ENCODE measurements at places on chromosomes 16 and 17.

- no peak for DNase-seq
These were observed 3.2 kb downstream of the HS3ST3A1 start for GRCh38 chr17:13598353-13599167.

DNA sequence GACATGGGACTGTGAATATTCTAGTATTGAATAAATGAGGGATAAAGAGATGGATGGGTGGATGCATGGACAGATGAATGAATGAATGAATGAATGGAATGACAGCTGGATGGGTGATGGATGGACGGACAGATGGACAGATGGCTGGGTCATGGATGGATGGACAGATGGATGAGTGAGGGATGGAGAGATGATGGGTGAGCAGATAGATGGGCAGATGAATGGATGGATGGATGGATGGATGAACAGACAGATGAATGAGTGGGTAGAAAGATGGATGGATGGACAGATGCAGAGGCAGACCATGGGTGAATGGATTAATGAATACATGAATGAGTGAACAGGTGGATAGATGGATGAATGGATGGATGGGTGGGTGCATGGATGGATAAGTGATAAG, 96.7 kb downstream of the MYH11 start:
- DNase-seq = no peak

GRCh38 chr16:51048544-51048943, 102.5 kb downstream of the SALL1 start:
- DNase-seq = no peak

DNA sequence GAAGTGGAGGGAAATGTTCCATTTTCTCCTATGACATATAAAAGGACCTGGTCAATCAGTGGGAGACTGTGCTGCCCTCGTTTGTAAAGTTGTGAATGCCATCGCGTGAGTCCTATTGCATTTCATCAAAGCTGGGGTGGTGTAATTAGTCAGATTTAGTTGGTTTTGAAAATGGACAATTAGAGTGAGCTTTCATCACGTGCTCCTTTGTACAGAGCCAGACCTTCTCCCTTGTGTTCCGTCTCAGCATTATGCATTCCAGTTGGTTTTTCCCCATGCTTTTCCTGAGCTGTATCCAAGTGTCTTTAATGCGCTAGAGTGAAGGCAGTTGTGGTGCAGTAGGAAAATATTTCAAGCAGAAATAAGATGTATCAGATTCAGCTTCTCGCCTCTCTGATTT, 10.4 kb downstream of the SEC14L1 start:
- DNase-seq = no peak

DNA sequence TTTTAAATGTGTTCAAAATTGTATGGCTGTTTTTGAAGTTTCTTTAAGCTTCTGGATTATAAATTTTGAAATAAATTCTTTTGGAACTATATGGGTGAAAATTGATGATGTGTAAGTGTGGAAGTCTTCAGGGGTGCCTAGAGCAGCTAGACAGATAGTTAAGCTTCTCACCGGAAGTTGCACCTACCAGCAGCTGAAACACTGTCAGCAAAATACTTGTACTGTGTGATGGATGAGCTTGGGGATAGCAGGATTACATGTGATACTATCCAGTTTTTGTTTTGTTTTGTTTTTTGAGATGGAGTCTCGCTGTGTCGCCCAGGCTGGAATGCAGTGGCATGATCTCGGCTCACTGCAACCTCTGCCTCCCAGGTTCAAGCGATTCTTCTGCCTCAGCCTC, 19.7 kb downstream of the RBL2 start:
- no peak for DNase-seq

GRCh38 chr17:36683387-36683786, 82.0 kb downstream of the MRM1 start:
- no peak for DNase-seq

GRCh38 chr17:27244011-27244410, 49.9 kb upstream of the WSB1 start:
- DNase-seq = no peak

DNA sequence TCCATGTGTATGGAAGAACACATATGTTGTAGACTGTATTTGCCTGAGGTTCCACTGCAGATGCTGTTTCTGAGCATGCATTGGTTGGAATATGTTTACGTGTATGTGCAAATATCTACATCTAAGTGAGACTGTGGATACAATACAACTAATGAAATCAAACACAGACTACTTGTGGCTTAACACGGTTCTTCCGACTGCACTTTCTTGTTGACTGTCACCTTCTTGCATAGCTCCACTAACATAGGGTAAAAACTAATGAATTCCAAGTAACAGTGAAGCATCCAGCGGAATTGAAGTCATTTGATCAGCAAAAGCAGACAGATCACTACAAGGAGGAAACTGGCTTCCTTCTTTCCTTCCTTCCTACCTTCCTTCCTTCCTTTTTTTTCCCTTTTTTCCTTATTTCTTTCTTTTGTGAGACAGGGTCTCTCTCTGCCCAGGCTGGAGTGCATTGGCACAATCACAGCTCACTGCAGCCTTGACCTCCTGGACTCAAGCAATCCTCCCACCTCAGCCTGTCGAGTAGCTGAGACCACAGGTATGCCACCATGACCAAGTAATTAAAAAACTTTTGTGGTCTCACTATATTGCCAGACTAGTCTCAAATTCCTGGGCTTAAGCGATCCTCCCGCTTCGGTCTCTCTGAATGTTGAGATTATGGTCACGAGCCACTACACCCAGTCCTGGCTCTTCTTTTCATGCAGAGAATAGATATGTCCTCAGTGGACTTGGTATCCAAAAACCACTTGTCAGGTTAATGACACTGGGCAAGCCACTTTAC, 22.0 kb upstream of the CCL1 start:
- DNase-seq = no peak
